IPS DF 19.7 (cell line): ENCODE measurements at places on chromosomes 3 and 15.

GRCh38 chr3:140816372-140817195, 125.1 kb upstream of the SLC25A36 start:
- no peak for DNase-seq

DNA sequence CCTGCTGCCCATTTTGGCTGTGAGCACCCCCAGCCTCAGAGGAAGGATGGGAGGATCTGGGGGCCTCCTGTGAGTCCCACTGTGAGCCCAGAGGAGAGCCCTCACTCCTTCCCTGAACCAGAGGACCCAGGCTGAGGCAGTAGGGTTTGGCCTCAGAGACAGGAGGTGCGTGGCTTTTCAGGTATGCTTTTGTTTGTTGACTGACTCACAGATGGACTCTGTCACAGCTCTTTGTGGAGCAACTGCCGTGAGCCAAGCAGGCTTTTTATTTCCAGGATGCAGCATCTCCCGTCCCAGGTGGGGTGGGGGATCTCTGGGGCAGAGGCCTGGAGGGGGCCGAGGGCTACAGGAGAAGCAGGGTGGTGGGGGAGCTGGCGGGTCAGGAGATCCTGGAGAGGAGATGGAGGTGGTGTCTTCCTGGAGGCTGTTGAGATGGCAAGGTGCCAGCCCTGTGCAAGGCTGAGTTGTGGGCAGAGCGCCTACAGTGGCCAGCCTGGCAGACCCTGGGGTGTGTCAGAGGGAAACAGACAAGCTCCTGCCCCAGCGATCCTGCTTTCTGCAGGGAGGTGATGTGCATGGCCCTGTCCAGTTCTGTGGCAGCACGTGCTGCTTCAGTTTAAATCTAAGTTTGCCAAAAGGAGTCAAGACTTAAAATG, 24.0 kb downstream of the PLXNA1 start:
- no peak for DNase-seq

GRCh38 chr3:59085976-59086375, 36.2 kb upstream of the CFAP20DC start:
- DNase-seq = no peak

DNA sequence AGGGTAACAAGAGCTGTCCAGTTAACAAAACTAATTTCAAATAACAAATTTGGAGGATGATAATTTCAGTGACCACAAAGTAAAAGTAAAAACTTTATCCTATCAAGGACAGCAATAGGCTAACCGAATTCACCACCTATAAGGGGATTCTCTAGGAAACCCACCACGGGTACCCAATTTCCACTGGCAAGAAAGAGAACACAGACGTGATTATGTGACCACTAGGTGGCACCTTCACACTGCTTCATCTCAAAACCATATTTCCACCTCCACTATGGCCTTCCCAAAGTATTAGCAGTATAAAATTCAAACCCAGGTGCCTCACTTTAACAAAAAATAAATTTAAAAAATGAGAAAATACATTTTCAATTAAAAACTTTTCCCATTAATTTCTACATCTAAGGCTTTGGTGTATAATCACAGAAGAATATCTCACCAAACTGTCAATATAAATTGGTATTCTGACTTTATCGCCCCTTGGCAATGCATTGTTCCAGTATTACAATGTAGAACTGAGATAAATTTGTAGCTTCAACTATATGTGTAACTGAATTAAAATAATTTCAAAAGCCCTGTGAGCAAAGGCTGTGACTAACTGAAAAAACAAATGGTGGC, 96.5 kb downstream of the FSIP1 start:
- DNase-seq = no peak

DNA sequence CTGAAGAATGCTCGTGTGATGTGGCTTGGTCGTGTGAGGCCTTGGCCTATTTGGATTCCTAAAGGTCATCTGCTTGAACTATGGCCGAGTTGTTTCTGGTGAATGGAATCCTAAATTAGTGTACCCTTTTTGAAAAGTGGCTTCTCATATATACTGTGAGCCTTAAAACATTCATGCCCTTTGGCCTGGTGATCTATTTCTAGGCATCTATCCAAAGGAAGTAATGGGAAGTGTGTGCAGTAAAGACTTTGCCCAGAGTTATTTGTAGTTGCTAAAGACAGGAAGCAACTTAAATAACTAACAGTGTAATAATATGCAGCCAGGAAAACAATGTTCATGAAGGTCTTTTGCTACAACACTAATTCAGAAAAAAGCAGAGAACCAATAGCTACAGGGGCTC, 3.0 kb downstream of the DGKG start:
- no peak for DNase-seq

- DNase-seq = no peak
These were observed 92.2 kb downstream of the LINGO1 start for GRCh38 chr15:77540312-77541060.

- DNase-seq = no peak
These were observed 12.0 kb downstream of the STARD5 start for GRCh38 chr15:81311752-81312464.

DNA sequence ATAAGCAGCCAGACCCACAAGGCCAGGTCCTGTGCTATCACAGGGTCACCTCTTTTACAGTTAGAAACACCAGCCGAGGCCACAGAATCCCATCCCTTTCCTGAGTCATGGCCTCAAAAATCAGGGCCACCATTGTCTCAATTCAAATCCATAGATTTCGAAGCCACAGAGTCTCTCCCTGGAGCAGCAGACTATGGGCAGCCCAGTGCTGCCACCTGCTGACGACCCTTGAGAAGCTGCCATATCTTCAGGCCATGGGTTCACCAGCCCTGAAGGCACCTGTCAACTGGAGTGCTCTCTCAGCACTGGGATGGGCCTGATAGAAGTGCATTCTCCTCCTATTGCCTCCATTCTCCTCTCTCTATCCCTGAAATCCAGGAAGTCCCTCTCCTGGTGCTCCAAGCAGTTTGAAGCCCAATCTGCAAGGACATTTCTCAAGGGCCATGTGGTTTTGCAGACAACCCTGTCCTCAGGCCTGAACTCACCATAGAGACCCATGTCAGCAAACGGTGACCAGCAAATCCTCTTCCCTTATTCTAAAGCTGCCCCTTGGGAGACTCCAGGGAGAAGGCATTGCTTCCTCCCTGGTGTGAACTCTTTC, 39.6 kb downstream of the TGM4 start:
- peak; percentile 50 for DNase-seq
